RPMI7951 (cell line): ENCODE measurements at places on chromosomes 5 and 9. TPM values are rescaled to one million over a fixed set of nuclear protein-coding genes. Genes with fewer than 3 reads are reported as not detected.

- DNase-seq, result no peak
These were observed 96.5 kb downstream of the PPARGC1B start for GRCh38 chr5:149826574-149826973.

GRCh38 chr5:180464603-180464970 lies 29.6 kb upstream of the CNOT6 start:
- no peak for DNase-seq

DNA sequence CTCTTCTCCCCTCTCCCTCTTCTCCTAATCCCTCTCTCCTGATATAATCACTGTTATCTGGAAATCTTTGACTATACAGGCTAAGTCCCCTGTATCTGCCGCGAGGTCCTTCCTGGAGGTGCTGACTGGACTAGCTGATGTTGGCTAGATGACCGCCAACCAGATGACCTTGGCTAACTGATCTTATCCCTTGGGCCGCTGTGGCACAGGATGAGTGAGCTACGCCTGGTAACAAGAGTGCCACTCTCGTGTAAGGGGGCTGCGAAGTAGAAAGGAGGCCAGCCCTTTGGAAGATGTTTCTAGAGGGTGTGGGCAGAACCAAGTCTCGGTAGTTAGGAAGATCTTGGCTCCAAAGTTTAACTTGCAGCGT lies 345 bp upstream of the PRRC1 start:
- DNase-seq, result peak; percentile 57

DNA sequence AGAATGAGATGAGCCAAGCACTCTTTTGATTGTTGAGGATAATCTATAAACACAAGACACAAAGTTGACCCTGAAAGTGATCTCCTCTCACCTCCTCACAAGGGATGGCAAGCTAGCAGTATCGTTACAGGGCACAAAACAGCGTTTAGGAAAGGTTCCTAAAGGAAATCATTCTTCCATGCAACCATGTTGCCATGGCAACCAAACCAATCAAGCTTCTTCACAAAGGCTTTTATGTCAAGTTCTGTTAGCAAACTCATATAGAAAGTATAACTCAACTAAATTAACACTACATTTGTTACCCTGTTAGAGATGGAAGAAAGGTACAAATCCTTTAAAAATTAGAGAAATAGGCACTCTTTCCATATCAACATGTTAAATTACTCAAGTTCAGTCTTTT lies 1016.8 kb upstream of the DMAC1 start:
- no peak for DNase-seq

- peak; percentile 19 for DNase-seq
These were observed 330.4 kb upstream of the EDIL3 start for GRCh38 chr5:84715091-84715490.

DNA sequence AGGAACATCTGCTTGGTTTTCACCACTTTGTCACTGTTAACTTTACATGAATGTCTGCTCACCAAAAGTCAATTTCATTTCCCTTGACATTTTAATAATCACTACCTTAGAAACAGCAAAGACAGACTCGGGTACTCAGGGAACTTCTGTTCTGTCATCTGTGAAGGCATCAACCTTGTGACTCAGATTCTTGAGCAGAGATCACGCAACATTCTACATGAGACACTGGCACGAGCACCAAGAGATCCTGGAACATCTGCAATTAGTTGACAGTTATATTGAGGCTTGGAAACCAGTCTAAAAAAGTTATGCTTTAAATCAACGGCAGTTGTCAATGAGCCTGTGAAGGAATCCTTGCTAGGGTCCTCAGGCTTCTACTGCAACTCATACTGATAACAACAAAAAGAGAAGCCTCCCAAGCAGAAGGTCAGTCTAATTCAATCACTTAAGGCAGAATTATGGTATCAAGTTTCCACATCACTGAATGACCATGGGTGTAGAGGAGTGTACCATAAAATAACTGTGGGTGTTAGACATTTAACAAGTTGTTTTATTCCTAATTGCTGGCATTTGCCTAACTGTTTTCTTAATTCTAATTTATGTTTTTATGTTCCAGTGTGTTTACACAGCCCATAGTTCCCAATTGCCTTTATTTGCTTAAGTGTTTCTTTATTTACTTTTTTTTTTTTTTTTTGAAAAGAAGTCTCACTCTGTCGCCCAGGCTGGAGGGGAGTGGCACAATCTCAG lies 3.3 kb upstream of the PBX3 start:
- DNase-seq, result peak; percentile 65

DNA sequence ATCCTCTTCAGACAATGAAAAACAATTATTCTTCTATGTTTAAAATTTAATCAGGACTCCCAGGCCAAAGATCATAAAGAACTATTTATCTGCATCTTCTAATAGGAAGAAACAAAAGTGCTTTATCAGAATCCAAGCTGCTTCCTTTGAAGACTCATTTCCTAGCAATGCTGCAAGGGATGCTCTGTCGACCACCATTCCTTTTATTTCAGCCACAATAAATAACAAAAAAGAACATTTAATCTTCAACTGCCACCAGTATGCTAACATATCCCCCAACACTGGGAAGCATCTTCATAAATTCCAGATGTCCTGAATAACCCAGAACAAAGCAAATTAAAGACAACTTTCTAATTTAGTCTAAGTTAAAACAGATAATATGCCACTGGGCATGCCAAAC lies 68.7 kb downstream of the PKD2L2 start:
- DNase-seq, result no peak

GRCh38 chr5:116930616-116931015 lies 356.0 kb upstream of the SEMA6A start:
- no peak for DNase-seq

DNA sequence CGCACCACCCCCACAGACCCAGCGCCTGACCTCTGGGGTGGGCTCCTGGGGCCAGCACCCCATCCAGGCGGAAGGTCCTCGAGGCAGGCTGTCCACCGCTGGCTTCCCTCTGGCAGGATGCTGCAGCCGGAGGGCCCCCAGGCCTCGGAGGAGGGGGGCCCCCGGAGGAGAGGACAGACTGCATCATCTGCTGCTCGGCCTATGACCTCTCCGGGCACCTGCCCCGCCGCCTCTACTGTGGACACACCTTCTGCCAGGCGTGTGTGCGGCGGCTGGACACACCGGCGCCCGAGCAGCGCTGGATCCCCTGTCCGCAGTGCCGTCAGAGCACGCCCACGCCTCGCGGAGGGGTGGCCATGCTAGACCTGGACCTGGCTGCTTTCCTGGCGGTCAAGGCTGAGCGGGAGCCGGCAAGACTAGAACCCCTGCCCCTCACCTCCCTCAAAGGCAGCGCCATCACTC lies 1.2 kb downstream of the RNF224 start:
- DNase-seq, result no peak

- no peak for DNase-seq
These were observed 194.2 kb downstream of the CDK5RAP2 start for GRCh38 chr9:120385606-120386389.

GRCh38 chr9:3962496-3962895 lies 337.4 kb downstream of the GLIS3 start:
- peak; percentile 32 for DNase-seq

DNA sequence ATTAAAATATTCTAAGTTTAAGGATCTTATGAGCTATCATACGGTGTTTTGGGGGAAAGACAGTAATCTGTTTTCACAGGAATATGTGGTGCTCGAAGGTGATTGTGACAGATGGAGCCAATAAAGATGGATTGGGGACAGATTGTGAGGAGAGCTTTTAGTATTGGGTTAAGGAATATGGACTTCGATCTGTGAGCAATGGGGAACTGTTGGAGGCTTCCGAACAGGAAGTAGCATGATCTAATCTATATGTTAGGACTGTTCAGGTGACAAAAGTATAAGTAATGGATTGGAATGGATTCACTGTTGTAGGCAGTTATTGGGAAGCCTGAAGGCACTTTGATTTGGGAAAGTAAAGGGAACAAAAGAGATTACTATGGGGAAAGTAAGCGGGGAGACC lies 7.4 kb upstream of the ELL2 start:
- no peak for DNase-seq

The GLIPR2 gene
- 7.2 and 9.3 TPM in 2 replicates for total RNA-seq

The EIF4E1B gene
- not detected in 2 replicates for total RNA-seq

The RGMB gene
- total RNA-seq, result 10.0 and 12.4 TPM in 2 replicates

The RAB3C gene
- total RNA-seq, result not detected in 2 replicates
